ENCODE measurements at places on chromosomes 3 and 15. TPM values are rescaled to one million over a fixed set of nuclear protein-coding genes. Genes with fewer than 3 reads are reported as not detected.

GRCh38 chr3:191378142-191378812 lies 48.0 kb upstream of the UTS2B start:
- no peak for DNase-seq

GRCh38 chr3:17874636-17875035 lies 132.2 kb upstream of the TBC1D5 start:
- no peak for DNase-seq

- no peak for DNase-seq
Measured at GRCh38 chr15:67761343-67761742, 64.0 kb upstream of the SKOR1 start.

DNA sequence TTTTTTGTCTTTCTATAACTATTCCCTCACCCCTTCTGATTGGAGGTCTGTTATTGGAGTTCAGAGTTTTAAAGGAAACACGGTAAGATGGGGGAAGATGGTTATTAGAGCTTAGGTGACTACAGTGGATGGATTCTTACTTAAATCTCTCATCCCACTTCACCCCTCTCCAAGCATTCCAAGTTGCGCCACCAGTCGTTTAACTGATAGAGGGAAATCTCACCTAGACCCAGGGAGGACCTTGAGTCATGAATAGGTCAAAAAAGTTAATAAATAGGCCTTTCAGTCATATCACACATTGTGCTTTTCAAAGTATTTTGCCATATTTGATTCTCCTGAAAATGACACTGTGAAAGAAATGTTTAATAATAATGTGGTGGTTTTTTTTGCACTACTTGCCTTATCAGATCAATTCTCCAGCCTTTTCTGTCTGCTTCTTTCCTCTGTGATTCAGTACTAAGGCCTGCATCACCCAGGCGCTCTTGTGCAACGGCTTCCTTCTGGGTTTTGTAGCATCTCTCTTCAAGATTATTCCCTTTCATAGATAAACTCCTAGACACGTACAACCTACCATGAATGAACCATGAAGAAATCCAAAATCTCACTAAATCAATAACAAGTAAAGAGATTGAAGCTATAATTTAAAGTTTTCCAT lies 100.4 kb upstream of the TGFBR2 start:
- no peak for DNase-seq

DNA sequence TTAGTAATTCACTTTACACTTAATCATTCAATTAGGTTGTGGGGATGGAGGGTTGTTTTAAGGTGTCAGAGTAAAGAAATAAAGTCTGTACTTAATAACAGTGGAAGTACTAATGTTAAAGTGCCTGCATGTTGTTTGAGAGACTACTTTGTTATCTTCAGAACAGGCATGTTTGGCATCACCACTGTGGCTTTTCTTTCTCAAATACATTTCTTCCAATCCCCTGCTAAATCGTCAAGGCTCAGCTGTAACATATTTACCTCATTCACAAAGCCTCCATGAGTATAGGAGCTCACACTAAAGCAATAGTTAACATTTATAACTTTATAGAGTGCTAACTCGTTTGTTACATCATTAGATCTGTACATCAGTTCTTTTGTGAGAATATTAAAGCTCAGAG lies 2.6 kb downstream of the TIMMDC1 start:
- no peak for DNase-seq

- no peak for DNase-seq
Measured at GRCh38 chr15:77497942-77498361, 77.3 kb downstream of the HMG20A start.

DNA sequence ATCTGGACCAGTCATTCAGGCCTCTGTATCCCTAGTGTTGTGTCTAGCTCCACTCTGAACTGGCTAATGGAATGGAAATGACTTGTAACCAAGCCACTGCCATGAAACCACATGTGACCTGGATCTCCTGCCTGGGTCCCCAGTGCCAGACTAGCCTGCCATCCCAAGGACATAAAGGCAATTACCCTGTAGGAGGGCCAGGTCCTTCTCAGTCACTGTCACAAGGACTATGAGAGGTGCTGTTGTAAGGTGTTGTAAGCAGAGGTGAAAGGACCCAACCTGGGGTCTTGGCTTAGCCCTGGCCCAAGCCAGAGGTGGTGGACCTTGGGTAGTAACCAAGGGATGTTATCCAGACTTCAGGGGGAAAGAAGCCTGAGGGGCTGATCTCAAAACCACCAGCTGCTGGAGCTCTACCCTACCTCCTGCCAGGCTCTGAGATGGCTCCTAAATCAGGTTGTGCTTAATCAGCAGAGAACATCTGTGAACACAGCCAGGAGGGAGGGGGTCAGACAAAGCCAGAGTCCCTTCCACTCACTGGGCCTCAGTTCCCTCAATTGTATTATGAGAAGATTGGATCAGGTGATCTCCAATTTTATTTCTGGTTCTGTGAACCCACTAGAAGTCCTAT lies 15.7 kb upstream of the KLHL24 start:
- no peak for DNase-seq

GRCh38 chr3:156252656-156253055 lies 132.3 kb downstream of the KCNAB1 start:
- no peak for DNase-seq

DNA sequence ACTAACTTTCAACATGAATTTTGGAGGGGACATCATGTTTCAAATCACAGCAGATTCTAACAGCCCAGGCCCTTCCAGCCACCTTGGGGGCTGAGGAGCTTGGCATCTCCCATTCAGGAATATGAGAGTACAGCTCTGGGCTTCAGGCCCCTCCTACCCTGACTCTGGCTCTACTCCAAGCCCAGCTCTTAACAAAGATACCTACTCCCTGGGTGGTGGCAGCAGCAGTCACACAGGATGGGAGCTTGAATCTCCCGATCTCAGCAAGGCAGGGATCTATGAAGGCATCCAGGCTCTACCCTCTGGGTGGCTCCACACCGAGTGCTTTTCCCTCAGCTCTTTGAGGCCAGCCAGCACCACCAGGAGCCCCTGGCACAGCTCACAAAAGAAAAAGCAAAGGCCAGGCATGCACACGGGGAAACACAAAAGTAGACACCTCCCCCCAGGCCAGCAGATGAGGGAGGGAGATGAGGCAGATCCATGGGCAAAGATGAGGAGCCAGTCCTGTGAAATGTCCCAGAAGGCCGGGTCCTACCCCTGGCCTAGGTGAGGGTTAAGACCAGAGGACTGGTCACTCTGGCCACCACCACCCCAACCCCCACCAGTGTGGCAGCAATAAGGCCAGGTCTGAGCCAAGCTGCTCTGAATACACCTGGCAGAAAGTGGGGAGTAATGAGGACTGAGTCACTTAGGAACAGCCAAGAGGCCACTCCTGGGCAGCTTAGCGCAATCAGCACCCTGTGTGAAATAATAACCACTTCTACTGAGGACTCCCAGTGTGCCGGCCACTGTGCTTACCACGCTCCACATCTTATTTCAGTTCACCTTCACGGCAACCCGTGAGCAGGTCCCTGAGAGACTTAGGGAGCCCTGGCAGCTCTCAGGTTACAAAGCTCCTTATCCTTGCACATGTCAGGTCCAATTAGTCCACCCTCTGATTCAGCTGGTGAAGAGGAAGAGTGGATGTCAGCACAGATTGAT lies 24.3 kb downstream of the PLA2G4F start:
- DNase-seq = no peak

DNA sequence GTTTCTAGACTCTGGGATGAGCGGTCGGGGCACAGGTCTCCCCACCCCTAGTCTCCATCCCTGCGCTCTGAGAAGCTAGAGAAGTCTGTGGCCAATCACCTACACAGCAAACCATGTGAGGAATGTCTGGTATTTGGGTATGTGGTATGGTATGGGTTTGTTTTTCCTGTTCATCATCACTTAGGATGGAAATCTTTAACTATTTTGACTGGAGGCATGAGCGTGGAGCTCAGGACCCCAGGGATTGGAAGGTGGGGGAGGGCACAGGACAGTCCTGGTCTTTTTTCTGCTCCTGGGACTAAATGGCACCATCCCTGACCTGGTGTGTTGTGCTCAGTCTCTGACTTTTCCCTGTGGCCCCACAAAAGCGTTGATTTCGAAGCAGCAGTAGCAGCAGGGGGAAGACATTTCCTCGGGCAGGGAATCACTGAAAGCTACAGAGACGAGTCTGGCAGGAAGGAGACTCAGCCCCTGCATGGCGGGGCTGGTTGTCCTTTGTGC lies 191.7 kb upstream of the TPM1 start:
- no peak for DNase-seq

DNA sequence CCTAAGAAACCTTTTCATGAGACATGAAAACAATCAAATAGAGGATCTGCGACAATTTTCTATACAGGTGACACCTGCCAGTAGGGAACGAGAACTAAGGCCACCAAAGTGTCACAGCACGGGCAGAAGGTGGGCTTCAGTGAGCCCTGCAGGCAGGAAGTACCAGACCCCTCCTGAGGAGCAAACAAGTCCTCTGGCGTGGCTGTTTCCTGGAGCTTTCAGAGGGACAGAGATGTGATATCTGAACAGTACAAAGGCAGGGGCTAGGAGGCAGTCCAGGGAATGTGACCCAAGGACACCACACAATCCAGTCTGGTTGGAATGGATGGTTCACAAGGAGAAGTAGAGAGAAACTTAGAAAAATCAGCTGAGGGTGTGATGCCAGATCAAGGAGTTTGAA lies 16.8 kb downstream of the POMGNT2 start:
- DNase-seq = no peak

GRCh38 chr15:87155771-87156170 lies 1076.1 kb downstream of the AGBL1 start:
- DNase-seq = no peak

GRCh38 chr3:174253196-174253823 lies 605.8 kb upstream of the NAALADL2 start:
- no peak for DNase-seq

GRCh38 chr3:172040981-172041963 lies 1.9 kb downstream of the FNDC3B start:
- no peak for DNase-seq

- DNase-seq = no peak
Measured at GRCh38 chr3:84891851-84892250, 66.9 kb upstream of the CADM2 start.

GRCh38 chr15:40259021-40259420 lies 20.2 kb downstream of the PAK6 start:
- DNase-seq = no peak

DNA sequence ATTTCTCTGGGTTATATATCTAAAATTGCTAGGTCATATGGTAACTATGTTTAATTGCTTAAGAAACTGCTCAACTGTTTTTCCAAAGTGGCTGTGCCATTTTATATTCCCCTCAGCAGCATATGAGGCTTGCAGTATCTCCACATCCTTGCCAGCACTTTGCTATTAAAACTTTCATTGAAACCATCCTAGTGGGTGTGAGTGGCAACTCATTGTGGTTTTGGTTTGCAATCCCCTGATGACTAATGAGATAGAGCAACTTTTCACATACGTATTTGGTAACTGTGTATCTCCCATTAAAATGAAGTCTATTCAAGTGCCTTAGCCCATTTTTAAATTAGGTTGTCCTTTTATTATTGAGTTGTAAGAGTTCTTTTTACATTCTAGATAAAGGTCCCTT lies 17.3 kb downstream of the KPNA1 start:
- DNase-seq = peak; percentile 65

GRCh38 chr3:124907957-124908356 lies 20.8 kb upstream of the ITGB5 start:
- no peak for DNase-seq

DNA sequence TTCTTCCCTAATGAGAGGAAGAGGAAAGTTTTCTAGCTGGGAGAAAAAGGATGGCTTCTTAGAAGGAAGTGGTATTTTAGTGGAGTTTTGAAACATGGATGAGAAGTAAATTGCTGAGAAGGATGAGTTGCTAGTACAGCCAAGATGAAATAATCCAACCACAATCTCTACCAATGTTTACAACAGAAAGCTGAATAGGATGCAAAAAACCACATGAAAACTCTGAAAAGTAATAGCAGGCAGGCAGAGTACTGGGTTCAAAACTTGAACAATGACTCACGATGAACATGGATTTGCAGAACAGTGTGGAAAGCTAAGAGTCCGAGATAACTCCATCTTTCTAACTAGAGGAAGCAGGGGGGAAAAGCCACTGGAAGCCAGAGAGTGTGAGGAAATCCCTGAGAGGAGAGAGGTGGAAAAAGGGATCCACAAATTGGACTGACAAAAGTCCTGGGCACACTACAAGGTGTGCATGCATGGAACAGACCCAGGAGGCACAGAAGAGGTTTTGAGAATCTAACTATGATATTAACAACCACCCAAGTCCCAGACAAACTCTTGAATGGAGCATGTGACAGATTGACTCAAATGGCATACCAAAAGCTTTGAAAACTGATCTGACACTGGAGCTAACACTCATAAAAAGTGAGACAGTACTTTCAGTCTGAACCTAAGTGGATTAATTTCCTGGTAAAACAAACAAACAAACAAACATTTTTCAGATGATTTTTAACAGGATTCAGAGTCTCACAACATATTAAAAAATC lies 76.7 kb downstream of the ST6GAL1 start:
- DNase-seq = no peak

- DNase-seq = no peak
Measured at GRCh38 chr15:63082366-63082765, 39.3 kb upstream of the LACTB start.

DNA sequence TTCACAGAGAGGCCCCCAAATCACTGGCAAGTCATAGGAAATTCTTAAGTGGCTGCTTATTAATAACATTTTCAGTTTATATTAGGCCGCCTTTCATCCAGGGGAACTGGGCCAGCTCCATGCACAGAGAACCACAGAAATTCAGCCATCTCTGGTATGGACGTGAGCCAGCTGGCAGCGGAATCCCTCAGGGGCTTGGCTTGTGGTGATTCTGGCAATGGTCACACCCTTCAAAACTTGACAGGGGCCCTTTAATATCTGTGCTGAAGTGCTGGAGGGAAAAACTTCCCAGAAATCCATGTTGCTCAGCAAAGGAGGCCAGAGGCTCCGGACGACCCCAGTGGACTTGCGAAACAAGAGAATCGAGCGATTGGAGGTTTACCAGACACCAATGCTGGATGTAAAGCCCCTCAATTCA lies 11.3 kb downstream of the PRICKLE2 start:
- DNase-seq = no peak

DNA sequence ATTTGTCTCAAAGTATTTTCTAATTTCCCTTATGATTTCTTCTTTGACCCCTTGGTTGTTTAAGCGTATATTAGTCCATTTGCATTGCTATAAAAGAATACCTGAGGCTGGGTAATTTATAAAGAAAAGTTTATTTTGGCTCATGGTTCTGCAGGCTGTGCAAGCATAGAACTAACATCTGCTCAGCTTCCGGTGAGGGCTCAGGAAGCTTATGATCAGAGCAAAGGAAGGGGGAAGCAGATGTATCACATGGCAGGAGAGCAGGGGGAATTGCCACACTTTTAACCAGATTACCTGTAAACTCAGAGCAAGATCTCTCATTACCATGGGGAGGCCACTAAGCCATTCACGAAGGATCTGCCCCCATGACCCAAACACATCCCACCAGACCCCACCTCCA lies 148.2 kb downstream of the PDE8A start:
- DNase-seq = no peak

- DNase-seq = peak; percentile 56
Measured at GRCh38 chr15:60795471-60795870, 316.5 kb upstream of the ICE2 start.

- DNase-seq = peak; percentile 29
Measured at GRCh38 chr15:48040166-48040817, 80.5 kb upstream of the SLC24A5 start.

CD80 gene
- 0.40 TPM for total RNA-seq

OCA2 gene
- not detected for total RNA-seq

ITIH4 gene
- 1.6 TPM for total RNA-seq

RNF123 gene
- total RNA-seq = 20.3 TPM

ERC2 gene
- 0.12 TPM for total RNA-seq

THSD4 gene
- not detected for total RNA-seq

ANKRD34C gene
- not detected for total RNA-seq

AHSG gene
- not detected for total RNA-seq

CEP19 gene
- total RNA-seq = 3.1 TPM

CKMT1A gene
- total RNA-seq = 0.35 TPM

TMIE gene
- total RNA-seq = 1.5 TPM

Measured in activated naive CD4-positive, alpha-beta T cell treated with anti-CD3 and anti-CD28 coated beads for 36 hours (primary cell).